ENCODE measurements at places on chromosomes 5 and 9.

GRCh38 chr9:21078702-21079101 is 960 bp upstream of the IFNB1 start:
- DNase-seq: no peak

DNA sequence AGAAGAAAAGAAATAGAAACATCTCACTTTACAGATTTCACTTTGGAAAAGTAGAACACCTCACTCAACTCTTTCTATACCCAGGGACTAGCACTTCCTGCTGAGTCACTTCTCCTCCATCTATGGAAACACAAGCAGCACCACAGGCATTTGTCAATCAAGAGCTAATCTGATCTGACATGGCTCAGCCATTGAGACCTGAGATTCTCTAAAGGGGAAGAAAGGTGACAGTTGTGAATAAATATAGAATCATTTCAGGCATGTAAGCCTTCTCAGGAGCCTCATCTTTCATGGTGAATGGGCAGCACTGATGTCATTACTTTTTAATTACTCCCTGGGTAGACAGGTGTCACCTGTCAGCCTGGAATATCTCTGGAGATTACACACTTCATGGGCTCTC is 559.8 kb downstream of the HINT1 start:
- DNase-seq: no peak

DNA sequence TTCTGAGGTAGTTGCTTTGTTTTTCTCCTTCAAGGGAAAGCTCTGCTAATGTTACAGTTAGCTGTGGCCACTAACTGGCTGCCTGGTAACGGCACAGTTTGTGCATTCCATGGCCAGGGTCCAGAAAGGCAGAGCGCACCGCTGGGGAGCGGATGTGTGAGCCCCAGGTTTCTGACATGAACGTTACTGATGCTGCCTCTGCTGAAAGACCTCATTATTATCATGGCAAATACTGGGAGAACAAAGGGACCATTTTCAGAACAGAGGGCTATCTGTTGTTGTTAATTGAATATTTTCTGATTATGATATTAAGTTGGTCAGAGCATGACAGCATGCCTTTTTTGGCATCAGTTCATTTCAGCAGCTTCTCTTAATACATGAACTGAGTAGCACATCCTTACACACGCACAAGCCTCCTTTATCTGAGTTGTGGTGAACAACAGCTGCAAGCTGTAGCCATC is 134.1 kb downstream of the NUDT12 start:
- DNase-seq: no peak

GRCh38 chr5:5719292-5719691 is 296.8 kb downstream of the ICE1 start:
- DNase-seq: no peak

- no peak for DNase-seq
Measured at GRCh38 chr9:108158236-108158995, 668.8 kb upstream of the KLF4 start.

DNA sequence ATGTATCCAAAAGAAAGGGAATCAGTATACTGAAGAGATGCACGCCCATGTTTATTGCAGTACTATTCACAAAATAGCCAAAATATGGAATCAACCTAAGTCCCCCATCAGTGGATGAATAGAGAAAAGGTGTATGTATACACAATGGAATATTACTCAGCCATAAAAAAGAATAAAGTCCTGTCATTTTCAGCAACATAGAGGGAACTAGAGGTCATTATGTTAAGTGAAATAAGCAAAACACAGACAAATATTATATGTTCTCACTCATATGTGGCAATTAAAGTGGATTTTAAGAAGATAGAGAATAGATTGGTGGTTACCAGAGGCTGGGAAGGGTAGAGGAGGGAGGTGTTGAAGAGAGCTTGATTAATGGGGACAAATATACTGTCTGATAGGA is 88.6 kb downstream of the NIPBL start:
- no peak for DNase-seq

DNA sequence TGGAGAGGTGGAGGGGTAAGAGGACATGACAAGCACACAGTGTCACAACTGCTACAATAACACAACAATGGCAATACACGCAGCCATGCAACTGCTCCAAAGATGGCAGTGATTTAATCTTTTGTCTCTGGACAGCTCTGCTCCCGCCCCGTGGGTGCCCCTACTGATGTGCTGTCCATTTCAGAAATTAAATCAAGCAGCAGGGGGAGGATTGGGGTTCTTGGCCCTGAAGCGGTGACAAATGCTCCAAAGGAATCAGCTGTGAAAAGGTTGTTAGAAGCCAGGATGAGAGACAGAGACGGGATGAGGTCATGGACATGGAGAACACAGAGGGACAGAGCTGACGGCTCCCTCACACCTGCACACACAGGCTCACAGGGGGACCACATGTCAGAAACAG is 22.6 kb downstream of the CNTFR start:
- DNase-seq: no peak

GRCh38 chr9:75974016-75974766 is 83.7 kb downstream of the PCSK5 start:
- DNase-seq: no peak

GRCh38 chr5:79032031-79032695 is 37.3 kb downstream of the DMGDH start:
- no peak for DNase-seq

- no peak for DNase-seq
Measured at GRCh38 chr5:92222449-92222848, 839.3 kb upstream of the ARRDC3 start.

DNA sequence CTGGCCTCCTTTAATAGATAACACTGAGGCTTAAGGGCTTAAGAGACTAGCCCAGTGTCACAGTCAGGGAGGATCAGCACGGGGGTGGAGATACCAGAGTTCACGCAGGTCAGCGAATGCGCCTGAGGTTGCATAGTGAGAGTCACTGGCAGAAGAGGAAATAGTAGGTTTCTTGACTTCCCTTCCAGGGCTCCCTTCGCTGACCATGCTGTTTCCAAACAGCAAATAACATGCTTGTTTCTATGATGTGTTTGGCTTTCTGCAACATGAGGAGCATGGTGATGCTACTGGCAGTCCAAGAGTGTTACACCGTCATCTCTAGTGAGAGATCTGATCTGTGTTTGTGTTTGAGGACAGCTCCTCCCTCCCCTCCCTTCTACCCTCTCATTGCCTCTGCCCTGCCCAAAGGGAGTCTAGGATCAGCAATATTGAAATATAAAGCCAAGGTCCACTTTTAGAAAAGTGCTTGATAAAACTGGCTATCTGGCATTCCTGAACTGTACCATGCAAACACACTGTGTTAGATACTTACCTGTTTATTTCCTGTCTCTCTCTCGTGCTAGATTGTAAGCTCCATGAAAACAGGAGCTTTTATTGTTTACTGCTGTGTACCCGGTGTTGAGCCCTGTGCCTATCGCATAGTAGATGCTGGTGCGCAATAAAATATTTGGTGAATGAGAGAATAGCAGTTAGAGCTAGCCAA is 12.3 kb downstream of the TLE4 start:
- no peak for DNase-seq

DNA sequence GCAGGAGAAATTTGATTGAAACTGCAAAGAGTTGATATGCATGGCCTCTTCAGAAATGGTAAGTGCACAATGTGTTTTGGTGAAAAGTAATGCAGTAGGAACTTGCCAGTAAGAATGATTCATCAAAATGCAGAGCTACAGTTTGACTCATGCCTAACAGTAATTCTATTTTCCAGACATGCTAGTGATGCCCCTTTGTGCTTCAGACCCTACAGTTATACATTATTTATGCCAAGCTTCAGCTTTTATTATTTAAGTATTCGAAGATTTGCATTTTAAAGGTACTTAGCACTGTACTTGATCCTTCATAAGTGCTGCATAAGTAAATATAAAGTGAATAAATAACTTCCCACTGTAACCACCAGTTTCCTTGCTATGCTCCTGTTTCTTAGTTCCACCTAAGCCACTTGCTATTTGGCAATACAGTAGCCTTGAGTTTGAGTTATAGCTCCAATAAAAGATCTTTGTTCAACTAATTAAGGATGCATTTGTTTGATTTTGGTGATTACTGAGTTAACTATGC is 3.6 kb upstream of the SPATA31E1 start:
- DNase-seq: no peak

- no peak for DNase-seq
Measured at GRCh38 chr9:27933210-27934025, 360.1 kb upstream of the C9orf72 start.

DNA sequence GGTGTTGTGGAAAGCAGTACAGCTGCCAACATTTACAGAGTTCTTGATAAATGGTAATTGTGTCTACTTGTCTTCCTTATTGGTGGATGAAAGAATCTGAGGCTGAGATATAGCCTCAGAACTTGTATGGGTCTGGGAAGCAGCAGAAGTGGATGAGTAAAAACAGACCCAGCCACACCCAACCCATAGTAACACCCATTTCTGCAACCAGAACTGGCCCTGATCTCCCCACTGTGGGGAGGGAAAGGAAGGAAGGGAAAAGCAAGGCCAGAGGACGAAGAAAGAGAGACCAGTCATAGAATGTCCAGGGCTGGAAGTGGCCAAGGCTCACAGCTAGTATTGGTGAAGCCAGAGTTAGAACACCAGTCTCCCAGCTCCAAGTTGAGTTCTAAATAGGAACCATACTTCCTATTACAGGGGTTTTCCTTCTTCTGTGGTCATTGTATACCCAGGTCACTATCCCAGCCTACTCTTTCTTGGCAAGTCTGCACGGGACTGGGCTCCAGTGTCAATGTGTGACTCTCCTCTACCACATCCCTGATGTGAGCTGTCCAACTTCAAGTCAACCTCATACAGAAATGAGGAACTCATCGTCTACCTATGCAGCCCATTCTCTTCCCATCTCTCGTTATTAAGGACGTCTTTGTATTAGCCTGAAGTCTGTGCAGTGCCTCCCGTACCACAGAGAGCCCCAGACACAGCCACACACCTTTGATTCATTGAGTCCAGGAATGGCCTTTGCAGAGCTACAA is 35.9 kb downstream of the ITK start:
- DNase-seq: no peak

DNA sequence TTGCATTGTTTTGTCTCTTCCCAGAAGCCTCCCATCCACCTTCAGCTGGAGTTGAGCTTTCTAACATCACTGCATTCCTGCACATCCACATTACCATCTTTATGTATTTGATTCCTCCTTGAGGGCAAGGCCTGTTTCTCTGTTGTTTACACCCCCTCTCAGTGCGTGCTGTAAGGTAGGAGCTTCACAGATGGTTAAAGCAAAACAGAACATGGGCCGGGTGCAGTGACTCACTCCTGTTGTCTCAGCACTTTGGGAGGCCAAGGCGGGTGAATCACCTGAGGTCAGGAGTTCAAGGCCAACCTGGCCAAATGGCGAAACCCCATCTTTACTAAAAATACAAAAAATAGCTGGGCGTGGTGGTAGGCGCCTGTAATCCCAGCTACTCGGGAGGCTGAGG is 110.9 kb downstream of the KCNIP1 start:
- DNase-seq: no peak

DNA sequence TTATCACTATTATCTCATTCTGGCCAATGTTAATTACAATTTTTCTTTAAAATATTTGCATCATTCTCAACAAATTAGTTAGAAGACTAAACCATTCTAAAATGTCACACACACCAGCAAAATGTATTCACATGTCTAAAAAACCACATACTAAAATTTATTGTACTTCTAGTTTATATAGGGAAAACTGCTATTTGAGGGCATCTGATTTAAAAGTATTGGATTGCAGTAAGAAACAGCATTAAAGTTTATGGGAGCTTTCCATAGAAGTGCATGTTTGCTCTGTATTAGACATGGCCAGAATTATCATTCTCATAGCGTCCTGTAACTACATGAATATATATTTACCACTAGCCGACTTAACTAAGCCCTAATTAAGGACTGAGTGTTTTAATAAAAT is 150.3 kb downstream of the PBX3 start:
- DNase-seq: no peak

DNA sequence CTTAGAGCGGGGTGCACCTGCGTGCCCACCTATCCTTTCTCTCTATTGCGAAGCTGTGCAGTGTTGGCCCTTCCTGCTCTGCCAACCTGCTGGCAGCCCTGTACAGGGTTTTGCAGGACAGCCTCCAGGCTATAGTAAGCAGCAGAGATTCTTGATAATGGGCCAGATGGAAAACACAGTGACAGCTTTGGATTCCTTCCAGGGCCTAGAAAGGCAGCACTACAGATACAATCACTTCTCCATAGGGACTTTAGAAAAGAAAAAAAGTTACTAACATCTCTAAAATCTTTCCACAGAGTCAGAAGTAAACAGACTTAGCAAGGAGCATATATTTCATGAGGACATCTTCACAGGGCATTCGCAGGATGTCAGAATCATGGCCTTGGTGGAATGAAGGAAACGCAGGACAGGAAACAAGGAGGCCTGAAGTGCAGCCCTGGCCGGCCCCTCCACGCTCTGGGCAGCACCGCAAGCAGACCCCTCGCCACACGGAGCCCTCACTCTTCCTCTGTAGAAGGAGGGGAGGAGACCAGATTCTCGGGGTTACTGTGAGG is 172.1 kb upstream of the GAS1 start:
- no peak for DNase-seq

DNA sequence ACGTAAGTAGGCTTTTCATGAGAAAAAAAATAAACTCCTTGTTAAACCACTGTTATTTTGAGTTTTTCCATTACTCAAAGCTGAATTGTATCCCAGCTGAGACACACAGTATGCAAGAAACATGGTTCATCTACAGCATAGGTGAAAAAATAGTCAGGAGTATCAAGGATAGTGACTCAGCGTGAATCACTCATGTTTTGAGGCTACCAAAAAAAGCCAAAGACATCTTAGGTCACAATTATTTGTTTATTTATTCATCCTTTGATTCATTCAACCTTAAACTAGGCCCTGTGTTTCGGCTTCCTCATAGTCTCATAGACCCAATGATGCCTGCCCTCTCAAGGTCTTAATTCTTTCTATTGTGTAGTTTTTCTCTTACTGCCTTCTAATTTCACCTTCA is 32.9 kb upstream of the STX17 start:
- no peak for DNase-seq

DNA sequence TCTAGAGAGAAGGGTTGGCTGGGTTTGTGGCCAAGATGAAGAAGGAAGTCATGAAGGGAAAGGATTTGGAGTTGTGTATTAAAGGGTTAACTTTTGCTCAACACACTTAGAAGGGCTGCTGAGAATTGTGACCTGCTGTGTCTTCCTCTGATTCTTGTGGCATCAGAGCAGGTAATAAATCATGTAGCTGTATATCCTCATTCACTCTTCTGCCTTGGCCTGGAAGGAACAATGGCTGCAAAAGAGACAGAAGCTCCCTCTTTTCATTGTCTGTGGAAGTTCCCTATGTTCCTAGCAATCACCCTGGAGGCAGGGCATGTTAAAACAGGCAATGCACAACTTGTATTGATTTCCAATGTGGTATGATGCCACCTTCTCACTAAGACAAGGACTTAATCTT is 159.1 kb downstream of the LRRC70 start:
- DNase-seq: no peak

GRCh38 chr9:75830303-75830702 is 60.2 kb upstream of the PCSK5 start:
- DNase-seq: no peak
